Progenitor cell of endocrine pancreas (in vitro differentiated cells): ENCODE measurements at places on chromosomes 11 and 22.
A peak's percentile ranks its signal among the peaks of the same experiment; 100 is the strongest.

- no peak for DNase-seq
Observed at GRCh38 chr22:42708417-42708816, 12.3 kb downstream of the A4GALT start.

GRCh38 chr11:102047305-102047924, at the start of gene CFAP300:
Gene CFAP300 (plus strand): TSS chr11:102047437. CDS start chr11:102047471, 34 bp downstream.
- DNase-seq: peak; percentile 42

DNA sequence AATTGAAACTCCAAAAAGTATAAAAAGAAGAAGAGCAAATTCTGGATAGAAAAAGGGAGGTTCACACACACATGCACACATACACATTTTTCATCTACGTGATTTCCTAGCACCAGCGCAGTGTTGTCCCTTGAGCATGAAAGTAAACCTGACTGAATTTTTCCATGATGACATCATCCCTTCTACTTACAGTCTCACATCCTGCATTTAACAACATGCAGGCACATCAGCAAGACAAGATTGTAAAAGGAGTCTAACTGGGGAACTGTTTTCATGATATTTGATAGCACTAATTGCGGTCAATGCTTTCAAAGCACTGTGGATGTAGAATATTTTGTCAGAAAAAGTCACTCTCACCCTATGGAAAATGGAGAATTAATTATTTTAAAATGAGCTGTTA, 36.6 kb downstream of the GAS2 start:
- DNase-seq: no peak

DNA sequence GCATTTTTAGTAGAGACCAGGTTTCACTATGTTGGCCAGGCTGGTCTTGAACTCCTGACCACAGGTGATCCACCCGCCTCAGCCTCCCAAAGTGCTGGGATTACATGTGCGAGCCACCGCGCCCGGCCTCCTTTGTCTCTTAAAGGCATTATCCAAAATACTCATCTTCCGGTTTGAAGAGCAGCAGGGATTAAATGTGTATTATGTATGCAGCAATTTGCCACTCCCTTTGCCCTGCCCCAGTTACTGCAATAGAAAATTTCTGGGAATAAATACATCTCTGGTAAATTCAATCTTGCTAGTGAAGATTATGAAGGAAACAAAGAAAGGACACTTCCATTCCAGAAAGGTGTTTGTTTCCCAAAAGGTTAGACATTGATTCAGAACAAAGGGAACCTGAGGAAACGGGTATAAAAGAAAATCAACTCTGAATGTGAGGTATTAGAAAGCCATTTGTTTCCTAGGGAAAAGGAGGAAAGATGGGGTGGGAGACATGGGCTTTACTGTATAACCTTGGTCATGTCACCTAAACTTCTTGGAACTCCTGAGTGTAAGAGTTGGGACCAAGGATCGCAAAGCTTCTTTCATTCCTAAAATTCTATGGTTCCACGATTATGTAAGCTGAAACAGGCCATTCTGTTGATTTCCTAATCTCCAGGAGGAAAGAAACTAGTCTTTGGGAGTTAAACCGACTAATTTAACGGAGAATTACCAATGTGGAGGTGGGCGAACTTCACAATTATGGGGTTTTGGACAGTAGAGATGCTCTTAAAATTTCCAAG, 959 bp upstream of the HIPK3 start:
- DNase-seq: no peak

- no peak for DNase-seq
Observed at GRCh38 chr11:67409261-67409666, 5.4 kb downstream of the TBC1D10C start.

DNA sequence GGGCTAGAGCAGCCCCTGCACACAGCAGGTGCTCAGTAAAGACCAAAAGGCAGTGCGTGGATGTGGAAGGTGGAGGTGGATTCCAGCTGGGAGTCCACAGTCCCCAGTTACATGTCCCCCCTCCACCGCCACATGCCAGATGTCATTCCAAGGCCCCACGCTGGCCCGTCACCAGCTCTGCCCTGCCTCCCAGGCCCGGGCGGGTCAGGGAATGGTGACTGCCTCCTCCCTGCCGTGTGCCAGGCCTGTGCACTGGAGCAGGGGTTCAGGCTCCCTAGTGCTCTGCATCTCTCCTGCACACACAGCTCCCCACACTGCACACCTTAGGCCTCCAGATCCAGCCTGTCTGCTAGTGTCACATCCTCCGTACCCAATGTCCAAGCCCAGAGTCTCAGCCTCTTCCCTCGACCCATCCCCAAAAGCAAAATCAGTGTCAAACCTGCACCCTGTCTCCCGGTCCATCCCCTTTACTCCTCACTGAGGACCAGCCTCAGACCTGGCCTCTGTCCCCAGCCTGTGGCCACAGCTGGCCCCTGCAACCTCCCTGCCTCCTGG, 40.2 kb upstream of the PRODH start:
- no peak for DNase-seq

GRCh38 chr22:37843741-37844089, 419 bp downstream of the ANKRD54 start:
- peak; percentile 56 for DNase-seq

DNA sequence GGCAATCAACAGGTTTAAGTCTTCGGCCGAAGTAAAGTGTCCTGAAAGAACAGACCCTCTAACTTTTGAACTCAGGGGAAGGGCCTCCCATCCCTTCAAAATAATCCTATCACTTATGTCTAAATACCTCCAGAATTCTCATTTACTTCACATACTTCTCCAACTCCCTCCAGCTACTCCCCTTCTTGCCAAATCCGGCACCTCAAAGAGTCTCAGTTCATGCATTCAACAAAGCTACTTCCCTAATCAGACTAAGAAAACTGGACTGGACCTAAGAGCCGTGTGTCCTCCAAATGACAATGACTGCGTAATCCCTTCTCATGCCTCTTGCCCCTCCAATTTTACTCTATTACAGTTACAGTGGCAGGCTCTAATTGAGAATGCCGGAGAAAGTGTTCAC, 1.3 kb downstream of the DDB1 start:
- DNase-seq: no peak

DNA sequence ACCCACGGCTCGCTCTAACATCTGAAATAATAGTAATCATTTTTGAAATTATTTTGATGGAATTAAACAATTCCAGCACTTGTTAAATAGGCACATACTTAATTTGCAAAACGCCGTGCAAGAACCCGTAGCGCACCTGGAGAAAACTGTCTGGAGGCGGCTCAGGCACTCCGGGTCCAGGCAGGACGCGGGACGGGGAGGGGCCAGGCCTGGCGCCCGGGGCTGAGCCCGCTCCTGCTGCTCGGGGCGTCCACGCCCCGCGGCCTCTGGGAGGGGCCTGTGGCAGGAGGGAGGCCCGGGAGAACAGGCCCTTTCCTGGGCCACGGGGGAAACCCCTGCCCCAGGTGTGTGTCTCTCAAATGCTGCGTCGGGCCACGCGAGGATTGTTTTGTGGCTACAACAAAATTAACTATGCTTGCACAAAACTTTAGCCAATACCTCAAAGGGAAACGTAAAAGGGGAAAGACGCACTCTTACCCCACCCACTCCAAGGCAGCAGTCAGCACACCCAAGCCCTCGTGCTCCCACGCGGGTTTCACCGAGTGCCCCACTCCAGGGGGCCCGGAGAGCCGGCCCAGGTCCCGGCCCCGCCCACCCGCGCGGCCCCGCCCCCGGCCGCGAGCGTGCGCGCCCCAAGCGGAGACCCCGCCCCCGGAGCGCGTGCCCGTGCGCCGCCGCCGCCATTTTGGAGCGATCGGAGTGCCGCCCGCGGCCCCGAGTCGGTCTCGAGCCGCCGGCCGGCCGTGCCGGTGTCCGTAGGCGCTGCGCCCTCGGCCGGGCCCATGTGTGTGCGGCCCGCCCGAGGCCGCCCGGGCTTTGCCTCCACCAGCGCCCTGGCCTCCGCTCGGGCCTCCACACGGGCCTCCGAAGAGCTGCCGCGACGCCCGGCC, at the start of gene PPP6R2:
PPP6R2 (plus strand) TSS at position 677 of the 890 bp plus-strand sequence. CDS start 50,582 bp downstream, outside the sequence.
- peak; percentile 78 for DNase-seq

DNA sequence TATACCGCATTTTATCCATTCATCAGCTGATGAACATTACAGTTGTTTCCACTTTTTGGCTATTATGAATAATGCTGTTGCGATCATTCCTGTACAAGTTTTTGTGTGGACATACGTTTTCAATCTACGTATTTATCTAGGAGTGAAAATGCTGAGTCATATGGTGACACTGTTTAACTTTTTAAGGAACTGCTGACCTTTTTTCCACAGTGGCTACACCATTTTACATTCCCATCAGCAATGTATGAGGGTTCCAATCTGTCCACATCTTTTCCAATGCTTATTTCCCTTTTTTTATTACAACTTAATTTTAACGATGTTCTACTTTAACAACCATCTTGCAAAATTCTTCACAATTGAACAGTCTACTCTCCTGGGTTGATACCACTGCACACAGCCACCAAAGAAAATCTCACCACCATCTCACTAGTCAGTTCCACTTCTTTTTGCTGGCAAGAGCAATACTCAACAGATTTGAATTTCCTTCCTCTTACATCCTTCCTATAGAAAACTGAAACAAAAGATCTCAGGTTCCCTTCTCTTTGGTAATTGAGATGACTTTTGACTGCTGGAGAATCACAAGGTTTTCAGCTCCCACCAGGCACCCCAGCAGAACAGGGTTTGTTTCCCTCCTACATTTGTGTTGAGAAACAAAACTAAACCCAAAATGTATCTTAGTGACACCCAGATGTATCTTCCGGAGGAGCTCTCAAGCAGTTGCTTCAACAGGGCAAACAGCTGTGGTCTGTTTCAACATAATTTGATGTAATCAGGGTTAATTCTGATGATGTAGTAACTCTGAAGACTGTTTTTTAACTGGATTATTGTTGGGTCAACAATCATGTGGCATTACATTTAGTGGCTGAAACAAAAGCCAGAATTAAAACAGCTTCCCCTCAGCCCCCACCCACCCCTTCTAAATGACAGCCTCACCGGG, 7.0 kb upstream of the GAB2 start:
- DNase-seq: no peak

DNA sequence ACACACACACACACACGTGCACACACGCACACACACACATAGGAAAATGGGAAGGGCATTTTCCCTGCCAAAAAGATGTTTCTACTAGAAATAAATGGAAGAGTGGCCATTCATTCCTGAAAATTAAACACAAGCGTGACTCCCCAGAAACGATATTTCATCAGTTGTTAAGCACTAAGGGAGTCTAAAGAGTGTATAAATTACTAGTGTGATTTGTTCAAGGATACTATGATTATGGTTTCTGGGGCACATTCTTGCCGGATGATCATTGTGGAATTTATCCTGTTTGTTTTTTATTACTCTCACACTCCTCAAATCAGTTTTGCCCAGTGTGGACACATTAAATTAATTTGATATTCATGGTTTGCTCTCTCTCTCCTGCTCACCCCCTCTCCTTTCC, 16.4 kb upstream of the AMOTL1 start:
- DNase-seq: no peak

DNA sequence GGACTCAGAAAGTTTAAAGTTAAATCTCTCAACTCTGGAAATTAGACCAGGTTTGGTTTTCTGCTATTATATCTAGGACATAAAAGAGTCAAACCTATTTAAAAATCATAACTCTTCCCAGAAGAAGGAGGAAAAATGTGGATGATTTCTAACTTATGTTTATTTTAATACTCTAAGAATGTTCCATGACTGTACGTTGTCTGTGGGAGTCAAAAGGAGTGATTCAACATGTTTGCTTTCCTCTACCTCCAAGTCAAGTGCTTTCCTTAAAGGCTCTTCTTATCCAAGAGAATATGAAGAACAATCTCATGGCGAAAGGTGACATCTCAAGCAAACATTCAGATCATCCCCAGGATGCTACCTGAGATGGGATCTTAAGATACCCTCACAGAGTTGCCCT, 21.6 kb downstream of the OR51E1 start:
- DNase-seq: no peak

DNA sequence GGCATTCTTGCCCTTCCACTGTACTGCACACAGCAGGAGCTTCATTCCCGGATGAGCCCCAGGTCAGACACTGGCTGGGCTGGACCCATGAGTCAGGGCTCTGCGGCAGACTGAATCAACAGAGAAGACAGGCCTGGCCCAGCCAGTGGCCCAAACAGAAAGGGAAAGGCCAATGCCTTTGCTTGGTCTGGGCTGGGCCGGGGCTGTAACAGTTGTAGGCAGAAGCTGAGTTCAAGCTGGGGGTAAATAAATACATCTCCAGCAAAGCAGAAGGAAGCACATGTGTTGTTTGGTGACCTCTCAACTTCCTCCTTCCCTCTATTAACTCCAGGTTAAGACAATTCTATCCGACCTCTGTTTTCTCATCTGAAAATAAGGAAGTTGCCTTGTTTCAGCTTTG, 1.8 kb upstream of the SMIM35 start:
- DNase-seq: no peak

DNA sequence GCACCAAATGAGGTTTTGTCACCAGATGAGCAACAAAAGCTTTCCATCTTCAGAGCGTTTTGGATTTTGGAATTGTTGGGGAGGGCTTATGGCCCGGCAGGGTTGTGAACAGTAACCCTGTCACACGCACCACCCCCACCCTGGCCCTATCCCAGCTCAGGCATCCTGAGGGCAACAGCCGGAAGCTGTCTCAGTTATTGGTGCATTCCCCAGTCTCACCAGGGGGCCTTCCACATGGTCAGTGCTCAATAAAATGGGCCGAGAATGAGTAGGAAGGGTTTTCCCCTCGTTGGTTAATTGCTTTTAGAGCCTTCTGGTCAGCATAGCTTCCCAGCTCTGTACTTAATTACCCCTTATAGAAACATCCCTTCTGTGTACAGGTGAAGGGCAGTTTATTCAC, 46.0 kb downstream of the LRP5 start:
- DNase-seq: no peak

DNA sequence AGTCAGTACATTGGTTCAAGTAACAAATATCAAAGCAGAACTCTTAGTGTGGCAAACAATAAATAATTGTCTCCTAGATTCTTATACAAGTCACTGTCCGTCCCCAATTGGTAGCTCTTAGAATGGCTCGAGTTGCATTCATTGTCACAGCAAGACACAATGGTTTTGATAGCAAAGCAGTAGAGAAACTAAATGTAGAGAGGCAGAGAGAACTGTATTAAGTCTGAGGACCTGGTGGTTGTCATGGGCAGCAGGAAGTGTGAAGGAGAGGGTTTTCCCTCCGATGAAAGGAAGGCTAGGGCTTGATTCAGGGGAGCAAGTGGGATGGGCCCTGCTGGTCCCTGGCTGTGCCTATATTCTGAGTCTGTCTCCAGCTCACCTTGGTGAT, 36.6 kb downstream of the RCOR2 start:
- no peak for DNase-seq

GRCh38 chr22:33240888-33241475, 182.8 kb upstream of the SYN3 start:
- DNase-seq: no peak

GRCh38 chr11:60069450-60069849, 13.0 kb downstream of the MS4A3 start:
- DNase-seq: no peak

- DNase-seq: no peak
Observed at GRCh38 chr11:886568-886967, 24.0 kb downstream of the CHID1 start.

GRCh38 chr11:1335811-1336761, 26.7 kb upstream of the TOLLIP start:
- peak; percentile 46 for DNase-seq
